GM18507 (cell line): ENCODE measurements at places on chromosomes 1 and 21.

DNA sequence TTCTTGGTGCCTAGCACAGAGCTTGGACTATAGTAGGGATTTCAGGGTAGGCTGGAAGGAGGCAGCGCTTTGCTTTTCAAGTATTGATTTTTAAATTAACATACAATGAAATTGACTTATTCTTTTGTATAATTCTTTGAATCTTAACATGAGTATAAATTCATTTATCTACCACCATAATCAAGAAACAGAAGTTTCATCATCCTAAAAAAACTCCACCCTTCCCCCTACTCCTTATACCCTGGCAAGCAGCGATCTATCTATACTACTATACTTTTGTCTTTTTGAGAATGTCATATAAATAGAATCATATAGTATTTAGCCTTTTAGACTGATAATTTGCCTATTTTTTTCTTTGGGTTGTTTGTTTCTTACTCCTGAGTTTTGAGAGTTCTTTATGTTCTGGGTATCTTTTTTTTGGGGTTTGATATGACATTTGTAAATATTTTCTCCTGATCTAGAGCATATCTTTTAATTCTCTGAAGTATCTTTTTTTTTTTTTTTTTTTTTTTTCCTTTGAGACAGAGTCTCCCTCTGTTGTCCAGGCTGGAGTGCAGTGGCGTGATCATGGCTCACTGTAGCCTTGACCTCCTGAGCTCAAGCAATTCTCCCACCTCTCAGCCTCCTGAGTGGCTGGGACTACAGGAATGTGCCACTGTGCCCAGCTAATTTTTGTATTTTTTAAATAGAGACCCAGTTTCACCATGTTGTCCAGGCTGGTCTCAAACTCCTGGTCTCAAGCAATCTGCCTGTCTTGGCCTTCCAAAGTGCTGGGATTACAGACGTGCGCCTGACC, 6.4 kb downstream of the RPS6KC1 start:
- no peak for DNase-seq

DNA sequence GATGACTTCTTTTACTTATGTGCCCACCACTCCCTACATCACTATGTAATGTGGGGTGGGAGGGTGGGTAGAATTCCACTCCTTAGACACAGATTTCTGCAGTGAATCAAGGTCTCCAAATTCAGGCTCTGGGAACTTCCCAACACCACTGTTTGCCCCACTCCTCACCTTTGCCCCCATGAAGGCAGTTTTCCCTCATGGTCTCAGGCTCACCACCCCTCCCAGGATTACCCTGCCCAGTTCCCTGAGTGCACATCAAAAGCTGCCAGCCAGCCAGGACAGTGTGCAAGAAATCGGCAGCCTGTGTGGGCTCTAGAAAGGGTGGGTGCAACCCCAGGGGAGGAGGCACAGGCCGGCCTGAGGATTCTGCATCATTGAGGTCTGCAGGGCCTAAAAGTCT, 14.8 kb downstream of the NENF start:
- no peak for DNase-seq

- DNase-seq = no peak
Measured at GRCh38 chr21:45267390-45267760, 20.3 kb downstream of the POFUT2 start.

DNA sequence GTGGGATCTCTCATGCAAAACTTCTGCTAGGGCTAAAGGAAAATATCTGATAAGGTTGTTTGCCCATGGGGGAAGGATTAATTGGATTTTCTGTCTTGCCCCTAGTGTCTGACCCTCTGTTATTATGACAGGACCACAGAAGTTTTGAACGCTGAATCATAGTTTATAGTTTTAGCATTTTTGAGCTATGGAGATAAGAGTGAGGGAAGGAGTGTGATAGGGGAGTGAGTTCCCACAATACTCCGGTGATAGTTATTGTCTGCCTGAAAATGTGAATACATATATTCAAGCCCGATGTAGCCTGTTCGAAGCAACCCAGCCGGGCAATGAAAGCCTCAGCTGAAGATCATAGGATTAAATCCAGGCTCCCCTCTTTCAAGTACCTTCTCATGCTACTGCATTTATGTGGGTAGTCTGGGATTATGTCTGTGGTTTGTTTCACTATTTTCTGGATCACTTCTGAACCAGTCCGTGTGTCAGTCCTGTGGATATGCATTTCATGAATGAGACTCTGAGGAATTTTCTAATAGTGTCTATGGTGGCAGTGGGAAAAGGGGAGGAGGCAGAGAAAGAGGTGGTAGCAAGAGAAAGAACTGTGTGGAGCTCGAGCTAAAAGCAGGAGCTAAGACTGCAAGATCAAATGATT, 258.7 kb downstream of the DISC1 start:
- DNase-seq = no peak

DNA sequence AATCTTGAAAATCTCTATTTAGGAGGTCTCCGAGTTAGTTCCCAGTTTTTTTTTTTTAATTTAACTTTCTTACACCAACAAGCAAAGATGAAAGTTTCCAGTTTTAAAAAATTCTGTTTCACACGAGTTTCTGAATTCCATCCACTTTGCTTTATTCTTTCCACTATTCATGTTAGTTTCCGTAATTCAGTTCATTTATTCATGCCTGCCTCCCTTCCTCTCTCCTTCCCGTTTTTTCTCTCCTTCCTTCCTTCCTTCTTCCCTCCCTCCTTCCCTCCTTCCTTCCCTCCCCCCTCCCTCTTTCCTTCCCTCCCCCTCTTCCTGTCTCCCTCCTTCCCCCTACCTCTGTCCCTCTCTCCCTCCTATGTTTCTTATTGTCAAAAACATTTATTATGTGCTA, 22.3 kb downstream of the ADGRL2 start:
- DNase-seq = no peak

DNA sequence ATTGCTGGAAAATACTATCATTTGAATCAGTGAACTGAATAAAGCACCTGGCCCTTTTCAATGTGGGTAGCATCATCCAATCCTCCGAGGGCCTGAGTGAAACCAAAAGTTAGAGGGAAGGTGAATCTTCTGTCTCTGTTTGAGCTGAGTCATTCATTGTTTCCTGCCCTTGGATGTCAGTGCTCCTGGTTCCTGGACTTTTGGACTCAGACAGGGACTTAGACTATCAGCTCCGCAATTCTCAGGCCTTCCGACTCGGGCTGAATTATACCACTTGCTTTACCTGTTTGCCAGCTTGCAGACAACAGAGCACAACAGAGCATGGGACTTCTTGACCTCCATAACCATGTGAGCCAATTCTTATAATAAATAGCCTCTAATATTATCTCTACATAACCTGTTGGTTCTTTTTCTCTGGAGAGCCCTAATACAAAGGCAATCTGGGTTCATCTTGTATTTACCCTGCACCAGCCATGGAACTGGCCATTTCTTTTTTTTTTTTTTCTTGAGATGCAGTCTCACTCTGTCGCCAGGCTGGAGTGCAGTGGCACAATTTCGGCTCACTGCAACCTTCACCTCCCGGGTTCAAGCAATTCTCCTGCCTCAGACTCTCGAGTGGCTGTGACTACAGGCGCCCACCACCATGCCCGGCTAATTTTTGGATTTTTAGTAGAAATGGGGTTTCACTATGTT, 19.2 kb upstream of the VASH2 start:
- DNase-seq = no peak

DNA sequence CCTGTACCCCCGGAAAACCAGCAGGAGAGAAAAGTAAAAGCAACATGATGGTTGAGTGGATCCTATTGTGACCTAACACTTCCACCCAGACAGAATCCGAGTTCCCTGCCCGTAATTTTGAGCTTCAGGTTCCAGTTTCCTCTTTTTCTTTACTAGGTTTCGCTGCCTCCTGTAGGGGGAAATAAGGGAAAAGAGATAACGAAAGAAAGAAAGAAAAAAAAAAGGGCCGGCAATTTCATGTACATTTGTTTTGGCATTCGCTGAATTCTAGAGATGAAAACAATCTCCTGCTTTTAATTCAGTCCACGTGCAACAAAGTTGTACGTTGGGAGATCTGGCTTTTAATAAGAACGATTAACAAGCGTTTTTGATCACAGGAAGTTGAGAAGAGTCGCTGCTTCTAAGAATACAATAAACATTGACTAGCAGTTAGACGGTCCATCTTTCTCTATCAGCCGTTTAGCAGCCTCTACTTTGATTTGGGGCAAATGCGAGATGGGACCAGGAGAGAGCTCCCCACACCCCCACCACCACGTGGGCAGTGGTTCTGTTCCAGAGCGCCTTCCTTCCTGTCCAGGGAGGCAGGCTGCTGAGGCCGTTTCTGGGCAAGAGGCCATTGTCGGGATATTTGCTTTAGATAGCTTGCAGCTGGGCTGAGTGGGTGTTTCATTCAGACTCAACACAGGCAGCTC, 155.9 kb upstream of the RUNX1 start:
- no peak for DNase-seq

- no peak for DNase-seq
Measured at GRCh38 chr1:177922209-177922608, 47.6 kb downstream of the SEC16B start.

- DNase-seq = no peak
Measured at GRCh38 chr1:195897076-195897475, 711.2 kb downstream of the KCNT2 start.
